ENCODE measurements at places on chromosomes 12 and 14.

GRCh38 chr12:92242907-92243306, 97.3 kb upstream of the BTG1 start:
- DNase-seq: no peak

DNA sequence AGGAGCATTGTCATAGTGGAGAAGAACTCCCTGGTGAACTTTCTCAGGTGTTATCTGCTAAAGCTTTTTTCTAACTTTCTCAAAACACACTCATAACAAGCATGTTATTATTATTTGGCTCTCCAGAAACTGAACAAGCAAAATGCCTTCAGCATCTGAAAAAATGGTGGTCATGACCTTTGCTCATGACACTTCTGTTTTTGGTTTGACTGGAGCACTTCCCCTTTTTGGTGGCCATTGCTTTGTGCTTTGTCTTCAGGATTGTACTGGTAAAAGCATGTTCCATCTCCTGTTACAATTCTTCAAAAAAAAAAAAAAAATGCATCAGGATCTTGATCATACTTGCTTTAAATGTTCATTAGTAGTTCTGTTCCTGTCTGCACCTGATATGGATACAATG, 1241.6 kb upstream of the USP15 start:
- no peak for DNase-seq

DNA sequence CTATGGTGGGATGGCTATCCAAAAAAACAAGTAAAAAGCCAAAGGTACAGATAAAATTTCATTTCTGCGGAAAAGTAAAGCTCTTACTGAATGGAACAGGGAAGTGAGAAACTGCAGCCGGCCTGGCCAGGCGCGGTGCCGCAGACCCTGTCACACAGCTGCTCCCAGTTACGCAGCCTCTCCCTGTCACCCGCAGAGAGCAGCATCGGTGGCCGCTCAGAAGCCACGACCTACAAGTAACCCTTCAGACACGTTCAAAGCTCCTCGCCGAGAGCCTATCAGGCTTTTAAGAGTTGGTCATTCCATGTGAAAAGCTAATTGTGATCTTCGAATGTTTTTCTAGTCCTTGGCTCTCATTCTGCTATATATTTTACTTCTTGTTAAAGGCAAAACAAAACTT, 11.0 kb upstream of the ANKLE2 start:
- DNase-seq: no peak

DNA sequence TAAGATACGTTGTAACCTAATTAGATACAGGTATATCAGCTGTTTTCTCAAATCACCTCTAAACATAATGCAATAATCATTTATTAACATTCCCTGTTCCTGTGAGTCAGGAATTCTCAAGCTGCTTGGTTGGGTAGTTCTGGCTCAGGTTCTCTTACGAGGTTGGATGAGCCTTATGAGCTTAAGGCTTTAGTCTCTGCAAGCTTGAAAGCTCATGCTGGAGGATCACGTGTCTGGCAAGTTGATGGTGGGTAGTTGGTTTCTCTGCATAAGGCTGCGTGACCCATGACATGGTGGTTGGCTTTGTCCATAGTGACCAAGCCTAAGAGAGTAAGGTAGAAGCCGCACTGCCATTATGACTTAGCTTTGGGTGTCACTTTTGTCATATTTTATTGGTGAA, 62.0 kb downstream of the PLEKHA5 start:
- DNase-seq: no peak

- DNase-seq: no peak
Measured at GRCh38 chr14:54230645-54231044, 166.2 kb upstream of the CDKN3 start.

DNA sequence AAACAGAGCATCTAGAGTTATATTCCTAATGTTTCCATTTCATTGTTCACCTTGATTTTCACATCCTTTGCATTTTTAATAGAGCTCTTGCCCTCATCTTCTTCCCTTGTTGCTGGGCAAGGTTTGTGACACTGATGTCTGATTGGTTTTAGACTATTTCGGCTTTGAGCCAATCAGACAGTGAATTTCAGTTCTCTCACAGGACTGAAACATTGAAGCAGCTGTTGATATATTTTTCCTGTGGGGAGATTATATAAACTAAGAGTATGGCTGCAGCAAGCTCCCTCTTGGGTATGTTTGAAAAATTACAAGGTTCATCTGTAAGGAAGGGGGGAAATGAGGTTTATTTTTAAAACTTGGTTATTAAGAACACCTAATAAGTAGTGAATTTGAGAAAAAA, 51.2 kb downstream of the ATF7IP start:
- no peak for DNase-seq

DNA sequence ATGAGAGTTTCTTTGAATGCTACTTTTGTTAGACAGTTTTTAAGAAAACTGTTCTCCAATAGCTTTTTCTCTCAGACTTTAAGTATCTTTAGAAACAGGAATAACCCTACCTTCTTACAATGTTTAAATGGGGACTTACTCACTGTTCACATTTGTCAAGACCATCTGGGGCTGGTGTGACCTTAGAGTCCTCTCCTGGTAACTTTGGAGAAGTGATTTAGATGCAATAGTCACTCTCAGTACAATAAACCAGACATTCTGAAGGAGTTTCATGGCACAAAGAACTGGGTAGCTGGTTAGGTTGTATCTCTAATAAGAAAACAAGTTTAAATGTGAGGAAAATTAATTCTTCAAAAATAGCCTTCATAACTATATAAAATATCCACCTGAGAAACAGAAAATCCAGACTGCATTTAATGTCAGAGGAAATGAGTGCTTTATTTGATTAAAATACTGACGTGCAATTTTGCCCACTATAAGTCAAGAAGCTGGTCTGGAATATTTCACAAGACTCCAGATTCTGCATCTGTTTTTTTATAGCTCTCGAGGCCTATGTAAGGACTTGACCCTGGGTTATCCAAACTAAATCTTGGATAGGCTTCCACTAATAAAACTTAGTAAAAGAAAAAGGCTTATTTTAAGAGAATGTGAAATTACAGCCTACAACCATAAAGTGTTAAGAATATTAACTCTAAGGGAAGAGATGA, 108.7 kb downstream of the PTGER2 start:
- no peak for DNase-seq

DNA sequence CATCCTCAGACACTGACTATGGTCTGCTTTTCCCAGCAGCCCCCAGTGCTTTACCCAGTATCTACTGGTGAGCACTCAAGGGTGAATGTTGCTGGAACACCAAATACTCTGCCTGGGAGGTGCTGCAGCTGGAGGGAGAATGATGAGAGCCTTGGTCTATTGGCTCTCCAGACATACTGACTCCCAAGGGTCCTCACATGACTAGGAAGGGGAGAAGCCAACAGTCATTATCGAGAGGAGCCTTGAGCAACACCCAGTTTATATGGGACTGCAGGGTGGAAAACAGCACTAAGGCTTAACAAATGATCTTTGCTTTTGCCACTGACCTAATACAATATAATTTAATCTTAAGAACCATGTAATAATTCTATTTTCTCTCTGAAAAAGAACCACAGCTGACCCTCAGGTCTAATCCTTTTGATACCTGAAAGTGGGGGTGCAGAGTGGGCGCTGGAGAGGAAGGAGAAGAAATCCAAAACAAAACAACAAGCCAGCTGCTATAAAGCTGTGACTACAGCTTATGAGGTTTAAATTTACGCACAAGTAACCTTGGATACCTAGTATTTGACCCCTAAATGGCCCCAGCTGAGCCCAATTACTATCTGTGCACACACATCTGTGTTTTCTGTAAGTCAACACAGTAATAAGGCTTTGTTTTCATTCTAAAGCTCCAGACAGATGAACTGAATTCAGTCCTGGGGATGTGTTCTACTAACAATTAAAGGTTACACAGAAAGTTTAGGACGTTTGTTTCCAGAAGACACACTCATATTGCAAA, 107.8 kb upstream of the GRIP1 start:
- no peak for DNase-seq

DNA sequence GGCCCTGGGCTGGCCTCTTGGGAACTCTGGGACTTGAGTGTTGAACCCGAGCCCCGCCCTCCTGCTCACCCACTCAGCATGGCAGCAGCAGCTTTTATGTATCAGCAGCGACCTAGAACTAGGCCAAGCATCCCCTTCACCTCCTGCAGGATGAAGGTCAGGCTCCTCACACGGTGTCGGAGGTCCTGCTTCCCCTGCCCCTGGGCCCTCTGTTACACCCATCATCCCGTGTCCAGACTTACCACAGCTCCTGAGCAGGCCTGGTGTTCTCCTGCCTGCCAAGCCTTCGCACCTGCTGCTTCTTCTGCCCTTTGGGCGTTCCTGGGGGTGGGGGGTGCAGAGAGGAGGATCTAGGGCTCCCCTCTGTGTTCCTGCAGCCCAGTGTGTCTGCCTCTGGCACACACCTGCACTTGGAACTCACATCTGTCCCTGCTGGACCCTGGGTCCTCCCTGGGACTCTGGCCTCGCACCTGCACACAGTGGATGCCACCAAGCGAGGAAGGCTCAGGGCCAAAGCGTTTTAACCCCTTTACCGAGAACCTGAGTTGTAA, 80.3 kb downstream of the PAPOLA start:
- no peak for DNase-seq

DNA sequence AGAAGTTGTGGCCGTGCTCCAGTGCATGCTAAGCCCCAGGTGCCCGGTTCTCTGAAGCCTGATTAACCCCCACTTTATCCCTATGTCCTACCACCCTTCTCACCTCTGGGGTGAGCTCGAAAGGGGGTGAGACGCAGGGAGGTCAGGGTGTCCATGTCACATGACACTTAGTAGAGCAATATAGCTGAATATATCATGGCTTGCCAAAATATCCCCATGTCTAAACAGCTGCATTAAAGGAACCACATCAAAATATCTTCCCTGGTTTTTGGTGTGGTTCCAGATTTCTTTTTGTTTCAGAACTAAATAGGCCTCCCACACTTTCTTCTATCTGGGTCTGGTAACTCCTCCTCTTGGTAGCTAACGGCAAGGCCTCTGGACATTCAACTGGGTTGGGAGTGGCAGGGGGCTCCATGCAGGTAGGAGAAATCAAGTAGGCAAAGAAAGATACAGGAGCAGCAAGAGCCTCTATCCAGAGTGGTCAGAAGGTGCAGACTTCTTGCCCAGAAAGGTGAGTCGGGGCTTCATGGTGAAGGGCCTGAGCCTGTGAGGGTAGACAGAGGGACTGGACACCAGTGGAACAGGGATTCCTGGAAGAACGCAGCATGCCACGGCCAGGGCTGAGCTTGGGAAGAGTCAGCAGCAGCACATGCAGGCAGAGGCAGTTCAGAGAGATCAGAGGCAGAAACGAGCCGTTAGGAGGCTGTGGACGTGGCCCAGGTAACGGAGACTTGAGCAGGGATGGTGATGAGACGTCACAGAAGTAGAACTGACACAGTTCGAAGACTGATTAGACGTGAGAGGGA, 202.8 kb upstream of the DIO3 start:
- DNase-seq: no peak

DNA sequence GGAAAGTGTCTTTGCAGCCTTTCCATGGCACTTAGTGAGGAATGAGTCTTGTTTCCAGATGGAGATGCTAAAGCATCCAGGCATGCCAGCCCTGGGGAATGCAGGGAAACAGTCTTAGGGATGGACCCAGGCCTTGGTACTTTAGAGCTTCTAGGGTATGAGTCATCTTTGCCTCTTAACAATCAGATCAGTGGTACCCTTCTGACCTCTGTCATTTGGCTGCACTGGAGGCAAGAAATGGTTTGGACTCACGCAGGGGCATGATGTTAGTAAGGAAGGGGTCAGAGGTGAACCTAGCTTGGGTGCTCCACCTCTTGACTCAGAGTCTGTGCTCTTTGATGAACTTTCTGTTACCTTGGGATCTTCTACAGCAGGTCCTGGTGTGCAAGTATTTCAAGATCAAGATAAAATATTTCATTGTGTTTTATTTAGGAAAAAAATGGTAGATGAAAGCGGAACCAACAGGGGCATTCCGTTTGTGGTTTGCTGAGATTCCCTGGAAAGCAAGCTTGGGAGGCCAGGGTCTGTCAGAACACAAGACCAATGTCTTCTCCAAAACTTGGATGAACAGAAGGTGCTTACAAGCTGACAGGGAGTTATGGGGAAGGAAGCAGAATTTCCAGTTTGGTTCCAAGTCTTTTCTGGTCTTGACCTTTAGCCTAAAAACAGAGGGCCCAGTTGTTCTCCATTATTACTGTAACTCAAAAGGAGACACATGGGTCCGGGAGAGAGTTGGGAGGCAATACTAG, 216.2 kb downstream of the ZFP36L1 start:
- DNase-seq: no peak

DNA sequence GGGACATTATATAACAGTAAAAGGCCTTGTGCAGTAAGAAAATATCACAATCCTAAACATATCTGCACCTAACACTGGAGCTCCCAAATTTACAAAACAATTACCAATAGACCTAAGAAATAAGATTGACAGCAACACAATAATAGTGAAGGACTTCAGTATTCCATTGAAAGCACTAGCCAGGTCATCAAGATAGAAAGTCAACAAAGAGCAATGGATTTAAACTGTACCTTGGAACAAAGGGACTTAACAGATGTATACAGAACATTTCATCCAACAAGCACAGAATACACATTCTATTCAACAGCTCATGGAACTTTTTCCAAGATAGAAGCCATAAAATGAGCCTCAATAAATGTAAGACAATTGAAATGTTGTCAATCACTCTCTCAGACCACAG, 209.5 kb upstream of the ARHGAP5 start:
- no peak for DNase-seq

GRCh38 chr12:122403115-122403770, 19.2 kb downstream of the CLIP1 start:
- no peak for DNase-seq

DNA sequence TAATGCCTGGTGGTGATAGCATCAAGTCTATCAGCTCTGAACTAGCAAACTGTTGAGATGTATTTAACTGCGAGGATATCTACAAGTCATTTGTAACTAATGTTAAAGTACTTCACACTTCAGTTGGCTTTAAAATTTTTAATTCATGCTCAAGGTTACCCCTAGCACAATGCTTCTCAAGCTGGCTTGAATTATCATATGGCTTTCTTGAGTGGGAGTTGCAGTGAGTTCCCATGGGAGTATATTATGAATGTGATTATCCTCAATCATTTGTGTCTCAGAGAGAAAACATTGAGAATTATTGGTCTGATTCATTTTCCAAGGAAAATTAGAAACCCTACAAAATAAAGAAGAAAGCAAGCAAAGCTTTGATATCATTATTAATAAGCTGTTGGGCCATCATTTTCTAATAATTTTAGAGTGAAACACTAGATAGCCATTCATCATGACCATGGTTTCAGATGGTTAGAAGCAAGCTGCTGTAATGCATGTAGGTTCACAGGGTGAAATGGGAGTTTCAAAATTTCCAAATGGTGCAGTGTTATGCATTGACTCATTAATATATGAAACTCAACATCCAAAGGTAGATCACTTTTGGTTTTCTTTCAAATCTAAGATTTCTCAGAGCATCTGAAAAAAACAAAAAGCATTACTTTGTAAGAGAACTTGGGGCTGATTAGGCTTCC, 11.8 kb upstream of the KRAS start:
- no peak for DNase-seq

DNA sequence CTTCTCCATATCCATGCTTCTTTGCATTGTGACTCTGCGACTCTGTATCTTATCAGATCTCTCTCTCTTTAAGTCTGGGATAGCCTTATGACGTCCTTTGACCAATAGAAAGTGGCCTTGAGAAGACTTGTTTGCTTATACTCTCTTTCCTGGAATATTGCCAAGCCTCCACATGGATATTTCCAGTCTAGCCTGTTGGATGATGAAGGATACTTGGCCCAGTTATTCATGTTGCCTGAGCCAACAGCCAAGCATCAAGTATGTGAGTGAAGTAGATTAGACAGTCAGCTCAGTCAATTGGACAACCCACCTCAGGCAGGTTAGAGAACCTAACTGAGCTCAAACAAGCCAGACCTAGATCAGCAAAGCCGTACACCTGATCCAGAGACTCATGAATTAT, 864.2 kb upstream of the MGAT4C start:
- no peak for DNase-seq

GRCh38 chr14:55122440-55122986, 6.5 kb upstream of the LGALS3 start:
- DNase-seq: no peak
